Amniotic stem cell (primary cell): ENCODE measurements at places on chromosomes 2 and 18.
A peak's percentile ranks its signal among the peaks of the same experiment; 100 is the strongest.

GRCh38 chr2:24620936-24621335, 129.9 kb downstream of the NCOA1 start:
- no peak for DNase-seq

DNA sequence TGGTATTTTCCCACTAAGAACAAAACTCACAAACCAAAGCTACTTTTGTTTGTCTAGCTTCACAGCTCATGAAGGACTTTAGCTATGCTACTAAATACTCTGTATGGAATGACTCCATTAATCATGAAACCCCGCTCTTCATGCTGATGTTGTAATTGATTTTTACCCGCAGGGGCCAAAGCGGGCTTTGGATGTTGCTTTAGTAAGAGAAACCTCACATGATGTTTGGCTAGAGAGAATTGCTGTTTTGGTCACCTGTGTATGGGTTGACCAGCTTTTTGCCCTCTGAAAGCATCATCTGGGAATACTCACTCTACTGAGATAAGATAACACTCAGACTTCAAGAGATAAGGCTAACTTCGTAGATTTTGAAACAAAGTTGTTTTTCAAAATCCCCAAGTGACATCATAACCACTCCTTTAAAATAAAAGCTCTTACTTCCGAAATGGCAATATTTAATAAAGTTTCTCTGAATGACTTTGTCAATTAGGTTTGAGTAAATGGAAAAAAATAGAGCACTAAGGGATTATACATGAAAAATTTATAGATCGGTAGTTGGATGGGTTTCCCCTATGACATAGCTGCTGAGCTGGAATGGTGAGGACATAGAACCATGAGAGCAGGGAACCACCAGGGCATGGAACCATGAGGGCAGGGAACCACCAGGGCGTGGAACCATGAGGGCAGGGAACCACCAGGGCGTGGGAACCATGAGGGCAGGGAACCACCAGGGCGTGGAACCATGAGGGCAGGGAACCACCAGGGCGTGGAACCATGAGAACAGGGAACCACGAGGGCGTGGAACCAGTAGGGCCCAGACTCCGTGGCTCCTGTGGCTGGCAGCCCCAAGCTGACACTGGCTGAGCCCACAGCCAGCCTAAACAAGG, 31.9 kb downstream of the ACKR3 start:
- DNase-seq = no peak

- DNase-seq = no peak
Measured at GRCh38 chr2:219713110-219713509, 85.7 kb downstream of the SLC4A3 start.

- DNase-seq = no peak
Measured at GRCh38 chr2:105798595-105798994, 53.9 kb downstream of the NCK2 start.

GRCh38 chr2:23617167-23617810, 232.3 kb downstream of the KLHL29 start:
- DNase-seq = peak; percentile 33

GRCh38 chr2:26298638-26299393, 47.1 kb upstream of the SELENOI start:
- DNase-seq = no peak

GRCh38 chr2:209642146-209642820, 129.3 kb upstream of the UNC80 start:
- no peak for DNase-seq

DNA sequence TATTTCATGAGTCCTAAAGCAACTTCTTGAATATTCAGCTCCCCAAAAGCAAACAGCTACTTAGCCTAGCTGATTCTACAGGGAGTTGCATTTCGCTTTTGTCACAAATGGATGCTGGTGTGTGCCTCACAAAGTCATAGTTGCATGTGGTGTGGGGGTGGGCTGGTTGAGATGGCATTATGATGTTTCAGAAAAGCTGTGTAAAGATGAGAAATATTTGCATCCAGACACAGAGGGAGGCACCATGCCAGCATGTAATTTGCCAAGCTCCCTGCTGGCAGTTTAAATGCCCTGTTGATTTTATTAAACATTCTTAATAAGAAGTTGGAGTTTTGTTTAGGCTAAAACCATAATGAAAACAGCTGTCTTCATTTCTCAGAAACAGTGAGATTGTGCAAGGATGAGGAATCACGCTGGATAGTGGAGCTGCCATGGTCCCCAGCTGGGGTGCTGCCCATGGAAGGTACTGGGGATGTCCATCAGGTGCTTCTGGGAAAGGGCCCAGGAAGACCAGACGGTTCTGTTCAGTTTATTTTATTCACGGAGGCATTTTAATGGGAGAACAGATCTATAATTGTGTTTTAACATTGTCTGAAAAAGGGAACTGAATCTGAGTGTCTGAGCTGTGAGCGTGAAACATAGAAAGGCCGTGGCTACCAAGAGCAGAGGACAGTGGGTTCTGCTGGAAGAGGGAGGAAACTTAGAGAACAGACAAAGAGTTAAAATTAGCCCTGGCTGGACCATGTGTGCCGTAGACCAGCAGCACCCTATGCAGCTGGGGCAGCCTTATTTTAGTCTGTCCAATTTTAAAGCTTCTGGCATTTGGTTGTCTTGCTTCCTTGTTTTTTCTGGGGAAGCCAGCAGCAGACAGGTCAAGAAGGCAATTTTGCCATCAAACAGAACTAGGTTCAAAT, 177.1 kb downstream of the FAM210A start:
- DNase-seq = no peak

DNA sequence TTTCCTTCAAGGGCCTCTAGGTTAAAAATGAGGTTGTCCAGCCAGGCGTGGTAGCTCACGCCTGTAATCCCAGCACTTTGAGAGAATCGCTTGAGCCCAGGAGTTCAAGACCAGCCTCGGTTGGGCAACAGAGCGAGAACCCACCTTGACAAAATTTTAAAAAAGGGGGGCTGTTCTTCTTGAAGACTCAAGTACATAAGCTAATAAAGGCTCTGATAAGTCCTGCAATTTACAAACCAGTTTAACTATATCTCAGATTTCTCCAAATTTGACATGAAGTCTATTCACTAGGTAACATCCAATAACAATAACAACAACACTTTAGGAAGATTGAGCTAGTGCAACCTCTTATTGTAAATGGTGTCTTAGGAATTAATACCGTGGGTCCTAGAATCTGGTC, 129.7 kb downstream of the MAPK4 start:
- DNase-seq = no peak

DNA sequence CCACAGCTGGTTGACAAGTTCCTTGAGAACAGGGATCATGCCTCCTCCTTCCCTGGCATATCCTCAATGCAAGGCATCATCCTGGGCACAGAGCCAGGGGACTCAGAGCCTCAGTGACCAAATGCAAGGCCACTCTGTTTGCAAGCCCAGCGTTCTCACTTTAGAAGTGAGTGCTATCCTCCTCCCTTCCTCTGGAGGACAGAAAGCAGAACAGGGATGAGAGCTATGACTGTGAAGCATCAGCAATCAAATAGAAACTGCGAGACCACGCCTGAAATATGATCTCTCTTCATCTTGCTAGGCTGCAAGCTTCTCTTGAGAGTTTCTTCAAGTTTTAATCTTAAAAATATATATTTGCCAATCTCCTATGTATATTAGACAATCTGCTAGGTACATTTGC, 119.8 kb downstream of the LRATD1 start:
- DNase-seq = no peak

- no peak for DNase-seq
Measured at GRCh38 chr2:102304711-102305611, 6.4 kb upstream of the IL1RL1 start.

DNA sequence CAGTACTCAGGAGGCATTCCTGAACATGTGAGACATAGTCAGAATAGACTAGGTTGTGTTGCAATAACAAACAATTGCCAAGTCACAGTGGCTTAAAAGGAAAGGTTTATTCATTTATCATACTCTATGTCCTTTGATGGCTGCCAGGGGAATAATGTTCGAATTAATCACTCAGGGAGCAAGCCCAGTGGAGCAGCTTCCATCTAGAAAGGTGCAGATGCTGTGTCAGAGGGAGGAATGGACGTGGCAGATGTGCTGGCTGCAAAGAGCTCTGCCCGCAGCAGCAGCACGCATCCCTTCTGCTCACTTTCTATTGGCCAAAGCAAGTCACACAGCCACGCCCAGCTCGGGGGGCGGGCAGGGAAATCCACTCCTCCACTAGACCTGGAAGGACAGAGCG, 105.9 kb upstream of the AQP4 start:
- no peak for DNase-seq

- DNase-seq = no peak
Measured at GRCh38 chr2:30662268-30663131, 144.7 kb downstream of the CAPN13 start.

DNA sequence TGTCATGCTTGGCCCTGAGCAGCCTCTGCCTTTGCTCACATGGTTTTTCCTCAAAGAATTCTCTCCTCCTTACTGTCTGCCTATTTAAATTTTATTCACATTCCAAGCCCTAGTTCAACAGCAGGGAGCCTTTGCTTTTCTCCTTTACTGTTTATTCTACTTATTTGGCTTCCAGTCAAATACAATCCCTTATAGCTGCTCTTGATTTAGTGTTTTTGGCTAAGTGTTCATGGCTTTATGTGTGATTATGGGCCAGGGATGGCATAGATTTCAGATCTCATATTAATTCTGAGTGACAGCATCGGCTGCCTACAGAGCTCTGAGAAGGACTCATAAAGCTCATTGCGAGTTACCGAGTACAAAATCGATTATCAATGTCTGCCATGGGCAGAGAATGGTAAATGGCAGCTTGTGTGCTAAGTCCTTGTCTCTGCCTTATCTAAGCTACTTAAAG, 106.7 kb downstream of the METTL8 start:
- no peak for DNase-seq

DNA sequence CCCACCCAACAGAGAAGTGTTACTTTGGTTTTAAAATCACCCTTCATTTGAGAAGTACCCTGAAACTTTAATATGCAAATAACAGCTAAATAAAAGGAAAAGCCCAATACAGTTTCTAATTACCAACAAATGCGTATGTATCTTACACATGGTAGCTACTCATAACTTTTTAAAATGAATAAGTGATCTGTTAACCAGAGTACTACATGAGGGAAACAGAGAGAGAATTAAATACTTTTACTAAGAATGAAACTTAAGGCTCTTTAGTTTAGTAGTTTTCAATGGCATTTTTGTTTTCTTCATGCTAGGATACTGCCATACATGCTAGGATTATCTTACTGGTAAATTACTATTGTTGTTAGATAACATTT, 39.1 kb upstream of the NABP1 start:
- DNase-seq = no peak

DNA sequence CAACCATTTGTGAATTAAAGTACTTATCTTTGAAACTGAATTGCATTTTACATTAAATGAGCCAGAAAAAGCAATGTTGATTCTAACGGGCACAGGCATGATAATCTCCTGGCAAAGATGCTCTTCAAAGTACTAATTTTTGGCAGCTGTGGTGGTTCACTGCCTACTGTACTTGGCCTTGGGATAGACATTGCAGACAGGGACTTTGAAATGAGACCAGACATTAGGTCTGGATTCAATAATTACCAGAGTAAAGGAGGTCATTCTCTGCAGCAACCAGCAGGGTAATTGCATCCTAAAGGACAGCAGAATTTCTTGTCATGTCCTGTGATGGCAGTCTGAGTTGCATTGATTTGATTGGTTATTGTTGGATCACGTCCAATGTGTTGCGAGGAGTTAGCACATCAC, 986.5 kb downstream of the TDRD15 start:
- DNase-seq = no peak

DNA sequence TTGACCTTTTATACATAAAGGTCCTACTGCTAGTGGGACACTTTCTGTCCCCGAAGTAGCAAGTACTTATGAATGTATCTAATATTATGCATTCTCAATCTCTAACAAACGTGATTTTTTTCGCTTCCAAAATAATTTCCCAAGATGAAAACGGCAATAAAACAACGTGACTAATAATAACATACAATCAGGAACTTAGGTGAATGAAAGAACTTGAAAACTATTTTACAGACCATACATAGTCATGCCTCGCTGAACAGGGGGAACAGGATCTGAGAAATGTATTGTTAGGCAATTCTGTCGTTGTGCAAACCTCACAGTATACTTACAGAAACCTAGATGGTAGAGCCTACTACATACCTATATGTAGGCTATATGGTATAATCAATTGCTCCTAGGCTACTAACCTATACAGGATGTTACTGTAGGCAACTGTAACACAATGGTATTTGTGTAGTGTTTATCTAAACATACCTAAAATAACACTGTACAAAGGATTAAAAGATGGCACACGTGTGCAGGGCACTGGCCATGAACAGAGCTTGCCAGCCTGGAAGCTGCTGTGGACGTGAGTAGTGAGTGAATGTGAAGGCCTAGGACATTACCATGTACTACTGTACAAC, 2.5 kb downstream of the RTN4 start:
- DNase-seq = no peak

GRCh38 chr2:8367833-8368232, 314.0 kb upstream of the ID2 start:
- DNase-seq = no peak

- DNase-seq = no peak
Measured at GRCh38 chr18:78738076-78738690, 241.4 kb upstream of the SALL3 start.

DNA sequence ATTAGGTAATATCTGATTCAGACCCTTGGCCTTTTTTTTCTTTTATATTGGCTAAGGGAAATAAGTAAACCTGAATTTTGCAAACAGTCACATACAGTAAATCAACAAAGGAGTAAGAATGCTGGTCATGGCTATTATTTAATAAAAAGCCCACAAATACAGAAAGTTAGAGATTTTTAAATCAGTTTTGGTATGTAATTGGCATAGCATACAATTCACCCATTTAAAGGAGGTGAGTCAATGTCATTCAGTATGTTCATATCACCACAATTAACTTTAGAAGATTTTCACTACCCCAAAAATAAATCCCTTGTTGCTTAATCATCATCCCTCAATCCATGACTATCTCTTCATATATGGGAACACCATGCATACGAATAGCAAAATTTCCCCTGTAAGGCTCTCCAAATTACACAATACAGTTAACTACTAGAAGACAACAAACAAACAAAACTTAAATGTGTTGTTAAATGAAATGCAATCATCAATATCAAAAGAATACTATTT, 45.9 kb upstream of the NYAP2 start:
- DNase-seq = no peak

GRCh38 chr18:41881285-41881684, 73.7 kb upstream of the PIK3C3 start:
- no peak for DNase-seq

GRCh38 chr2:241666627-241667400, 19.8 kb downstream of the DTYMK start:
- no peak for DNase-seq
